Umbilical cord (tissue), 2 donors: ENCODE measurements at places on chromosomes 12 and 14. TPM values are rescaled to one million over a fixed set of nuclear protein-coding genes. Genes with fewer than 3 reads are reported as not detected.
A peak's percentile ranks its signal among the peaks of the same experiment; 100 is the strongest.

- DNase-seq = peak; percentile 72
Observed at GRCh38 chr14:61503167-61503801, 181.9 kb downstream of the PRKCH start.

- no peak for DNase-seq
Observed at GRCh38 chr12:40970320-40970907, 217.7 kb upstream of the PDZRN4 start.

Gene ALX1
- total RNA-seq = 4.6 TPM

DNA sequence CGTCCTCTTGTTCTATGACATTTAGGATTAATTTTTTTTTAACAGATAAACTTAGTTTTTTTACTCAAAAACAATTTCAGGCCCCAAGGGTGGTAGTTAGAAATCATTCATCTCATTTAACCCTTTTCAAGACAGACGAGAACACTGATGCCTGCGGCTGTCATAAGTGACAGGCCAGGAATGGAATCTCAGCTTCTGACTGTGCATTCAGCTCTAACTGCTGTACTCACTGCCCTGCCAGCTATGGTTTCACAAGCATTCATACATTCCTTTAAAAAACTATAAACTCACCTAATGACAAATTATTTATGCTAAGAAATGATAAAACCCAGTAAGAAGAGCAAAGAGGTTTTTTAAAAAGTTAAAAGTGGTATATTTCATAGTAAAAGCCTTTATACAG, 8.8 kb downstream of the DENND5B start:
- no peak for DNase-seq

DNA sequence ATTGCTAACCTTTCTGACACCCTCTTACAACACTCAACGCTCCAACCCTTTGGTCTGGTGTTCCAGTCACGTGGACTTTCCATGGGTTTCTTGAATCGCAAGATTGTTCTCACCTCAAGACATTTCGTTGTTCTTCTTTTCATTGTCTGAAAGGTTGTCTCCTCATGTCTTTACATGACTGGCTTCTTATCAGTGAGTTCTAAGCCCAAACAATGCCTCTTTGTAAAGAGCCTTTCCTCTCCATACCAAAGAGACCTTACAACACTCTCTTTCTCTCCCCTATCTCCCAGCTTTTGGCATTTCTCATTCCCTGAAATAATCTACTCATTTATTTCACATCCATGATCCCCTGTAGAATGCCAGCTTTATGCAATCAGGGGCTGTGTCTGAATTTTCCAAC, 1144.8 kb downstream of the AACS start:
- no peak for DNase-seq

Gene BAZ2A
- total RNA-seq = 19.0 TPM

DNA sequence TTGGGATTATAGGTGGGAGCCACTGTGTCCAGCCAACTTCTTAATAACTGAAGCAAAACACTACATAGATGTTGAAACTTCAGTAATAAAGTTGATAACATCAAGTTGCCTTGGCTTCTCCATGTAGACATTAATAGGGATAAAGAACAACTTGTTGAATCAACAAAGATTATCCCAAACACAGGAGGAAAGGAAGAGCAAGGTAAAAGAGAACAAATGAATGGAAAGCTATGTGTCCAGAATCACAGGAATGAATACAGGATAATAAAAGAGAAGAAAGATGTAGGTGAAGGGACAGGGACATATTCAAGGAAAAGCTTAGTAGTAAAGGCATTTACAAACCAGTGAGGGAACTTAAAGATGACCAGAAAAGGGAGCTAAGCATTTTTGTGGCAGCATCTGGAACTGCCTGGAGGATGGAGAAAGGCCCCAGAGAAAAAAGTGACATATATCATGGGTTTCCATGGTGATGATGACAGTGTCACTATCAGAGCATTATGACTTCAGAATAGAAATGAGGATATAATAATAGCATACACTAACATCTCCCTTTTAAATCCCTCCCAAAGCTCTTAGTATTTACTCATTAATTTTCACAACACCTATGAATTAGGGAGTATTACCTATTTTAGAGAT, 24.0 kb upstream of the MDM1 start:
- DNase-seq = no peak

DNA sequence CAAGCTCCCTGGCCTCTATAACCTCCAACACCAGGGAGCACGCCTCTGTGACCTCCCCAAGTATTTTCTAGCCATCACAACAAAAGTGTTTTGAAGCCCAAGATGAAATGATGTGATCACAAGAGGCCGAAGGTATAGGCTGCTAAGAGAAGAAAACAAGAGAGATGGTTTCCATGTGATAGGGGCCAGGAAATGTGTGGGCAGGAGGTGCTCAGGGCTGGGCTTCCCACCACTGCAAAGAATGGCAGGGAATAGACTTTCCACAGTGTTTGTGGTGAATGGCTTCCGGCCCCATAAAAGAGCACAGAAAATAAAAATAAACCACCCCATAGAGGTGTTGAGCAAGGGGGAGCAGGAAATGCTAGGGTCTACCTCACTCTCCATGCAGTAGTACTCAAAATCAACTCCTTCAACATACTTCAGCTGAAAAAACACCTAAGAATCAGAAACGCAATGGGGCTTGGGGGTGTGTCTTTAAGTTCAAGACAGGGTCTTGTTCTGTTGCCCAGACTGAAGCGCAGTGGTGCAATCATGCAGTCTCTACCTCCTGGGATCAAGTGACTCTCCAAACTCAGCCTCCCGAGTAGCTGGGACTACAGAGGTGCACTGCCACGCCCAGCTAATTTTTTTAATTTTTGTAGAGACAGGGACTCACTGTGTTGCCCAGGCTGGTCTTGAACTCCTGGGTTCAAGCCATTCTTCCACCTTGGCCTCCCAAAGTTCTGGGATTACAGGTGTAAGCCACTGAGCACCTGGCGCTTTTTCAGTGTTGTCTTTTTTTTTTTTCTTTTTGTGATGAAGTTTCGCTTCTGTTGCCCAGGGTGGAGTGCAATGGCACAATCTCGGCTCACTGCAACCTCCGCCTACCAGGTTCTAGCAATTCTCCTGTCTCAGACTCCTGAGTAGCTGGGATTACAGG, 27.1 kb downstream of the DAD1 start:
- no peak for DNase-seq

Gene IL26
- total RNA-seq = not detected

DNA sequence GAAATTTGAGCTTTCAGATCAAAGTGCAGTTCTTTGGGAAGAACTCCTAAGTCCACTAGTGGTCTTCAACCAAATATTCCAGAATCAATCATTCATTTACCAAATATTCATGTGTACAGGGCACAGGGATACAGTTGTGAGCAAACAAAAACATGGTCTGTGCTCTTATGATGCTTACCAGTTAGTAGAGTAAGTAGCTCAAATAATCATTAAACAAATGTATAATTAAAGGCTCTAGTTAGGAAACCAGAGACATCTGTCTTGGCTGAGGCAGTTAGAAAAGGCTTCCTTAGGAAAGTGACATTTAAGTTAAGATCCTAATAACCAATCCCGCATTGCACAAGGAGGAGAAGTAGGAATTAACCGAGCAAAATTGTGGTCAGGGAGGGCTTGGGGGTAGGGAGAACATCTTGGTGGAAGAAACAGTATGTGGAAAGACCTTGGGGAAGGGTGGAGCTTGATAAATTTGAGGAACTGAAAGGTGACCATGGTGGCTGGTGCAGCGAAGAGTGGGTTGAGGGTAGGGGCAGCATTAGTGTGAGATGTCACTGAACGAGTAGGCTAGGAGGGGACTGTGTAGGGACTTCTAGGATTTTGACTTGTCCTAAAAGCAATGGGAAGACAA, 40.0 kb downstream of the PEBP1 start:
- no peak for DNase-seq

DNA sequence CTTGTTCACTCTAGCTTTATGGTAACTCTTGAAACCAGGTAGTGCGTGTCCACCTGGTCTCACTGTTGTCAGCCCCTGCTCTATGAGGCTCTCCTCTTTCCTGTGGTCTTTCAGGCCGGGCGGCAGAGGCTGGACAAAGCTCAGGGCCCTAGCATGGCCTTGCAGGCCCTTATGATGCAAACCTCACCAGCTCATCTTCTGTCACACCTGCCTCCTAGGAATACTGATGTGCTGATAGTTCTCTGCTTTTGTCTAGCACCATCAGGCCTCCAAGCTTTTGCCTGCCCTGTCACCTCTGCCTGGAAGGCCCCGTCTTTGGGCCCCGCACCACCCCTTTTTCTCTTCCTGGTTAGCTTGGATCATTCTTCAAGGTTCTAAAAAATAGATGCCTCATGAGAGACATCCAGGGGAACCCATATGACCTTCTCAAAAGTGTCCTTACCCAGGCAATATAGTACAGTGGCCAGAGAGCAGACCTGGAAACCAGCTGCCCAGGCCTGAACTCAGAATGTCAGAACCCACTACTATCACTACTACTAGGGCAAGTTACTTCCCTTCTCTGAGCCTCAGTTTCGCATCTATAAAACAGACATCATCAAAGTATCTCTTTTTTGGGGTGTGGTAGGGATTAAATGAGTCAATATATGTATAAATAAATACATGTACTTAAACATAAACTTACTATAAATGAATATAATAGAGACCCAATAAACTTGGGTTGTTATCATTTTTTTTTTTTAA, 91.7 kb downstream of the ZFP36L1 start:
- DNase-seq = no peak

Gene SRRM4
- total RNA-seq = 0.96 TPM

Gene CRY1
- 52.0 TPM for total RNA-seq
